Progenitor cell of endocrine pancreas (in vitro differentiated cells): ENCODE measurements at places on chromosomes 13 and 19. TPM values are rescaled to one million over a fixed set of nuclear protein-coding genes. Genes with fewer than 3 reads are reported as not detected.
A peak's percentile ranks its signal among the peaks of the same experiment; 100 is the strongest.

DNA sequence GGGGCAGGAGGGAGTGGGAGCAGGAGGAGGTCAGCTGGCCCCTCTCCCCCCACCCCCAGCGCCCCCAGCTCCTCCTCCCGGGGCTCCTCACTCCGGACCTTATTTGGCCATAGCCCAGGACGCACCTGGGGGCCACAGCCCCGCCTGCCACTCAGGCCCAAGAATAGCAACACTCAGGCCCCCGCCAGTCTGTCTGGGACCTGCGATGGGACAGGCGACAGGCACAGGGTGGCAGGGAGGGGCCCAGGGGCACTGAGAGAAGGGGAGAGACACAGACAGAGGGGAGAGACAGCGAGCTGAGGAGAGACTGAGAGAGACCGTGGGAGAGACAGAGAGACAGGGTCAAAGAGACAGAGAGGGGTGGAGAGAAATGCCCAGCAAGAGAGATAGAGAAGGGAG lies 10.2 kb downstream of the JOSD2 start:
- no peak for DNase-seq

GRCh38 chr13:110177790-110178189 lies 129.2 kb downstream of the COL4A1 start:
- no peak for DNase-seq

- DNase-seq = no peak
These were observed 27.3 kb upstream of the EDDM13 start for GRCh38 chr19:56245121-56245740.

GRCh38 chr19:10230173-10230860 lies 814 bp downstream of the S1PR2 start:
- DNase-seq = peak; percentile 63

GRCh38 chr13:37382146-37382545 lies 216.4 kb downstream of the POSTN start:
- DNase-seq = no peak

DNA sequence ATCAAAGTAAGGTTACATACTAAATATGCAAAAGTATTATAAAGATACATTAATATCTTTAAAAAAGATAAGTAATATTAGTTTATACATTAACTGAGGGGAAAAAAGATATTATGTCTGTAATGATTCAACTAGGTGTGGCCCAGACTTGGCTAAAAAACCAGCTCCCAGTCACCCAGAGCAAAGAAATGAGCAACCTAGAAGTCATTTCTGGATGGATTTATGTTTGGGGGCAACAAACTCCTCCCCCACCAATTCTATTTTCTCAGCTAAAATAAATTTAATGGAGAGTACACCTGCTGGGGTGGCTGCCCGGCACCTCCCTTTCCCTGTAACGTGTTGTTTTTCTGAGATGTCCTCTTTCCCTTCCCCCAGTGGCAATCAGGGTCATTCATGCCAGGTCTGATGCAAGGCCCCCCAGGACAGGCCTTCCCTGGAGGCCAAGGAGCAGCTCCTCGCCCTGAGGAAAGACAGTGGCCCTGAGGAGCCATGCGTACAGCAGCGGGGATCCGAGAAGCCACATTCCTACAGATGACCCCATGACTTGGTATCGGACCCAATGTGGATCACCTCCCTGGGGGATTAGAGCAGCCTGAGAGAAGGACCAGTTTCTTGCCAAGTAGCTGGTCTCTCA lies 78.6 kb upstream of the DOCK9 start:
- no peak for DNase-seq

DNA sequence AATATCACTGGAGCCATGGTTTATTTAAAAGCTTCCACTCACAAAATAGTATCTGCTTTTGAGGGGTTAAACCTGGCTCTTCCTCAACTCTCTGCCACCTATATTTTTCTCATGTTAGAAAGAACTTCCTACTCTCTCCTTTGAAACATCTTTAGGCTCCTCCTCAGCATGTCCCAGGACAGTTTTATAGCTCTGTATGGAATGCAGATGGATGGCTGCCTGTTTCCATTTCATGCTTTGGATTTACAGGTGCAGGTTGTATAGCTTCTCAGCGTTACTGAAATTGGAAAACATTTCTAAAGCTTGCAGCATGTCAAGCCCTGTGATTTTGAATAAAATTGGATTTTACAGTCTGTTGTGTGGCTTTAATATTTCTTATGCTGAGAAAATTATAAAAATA lies 314.0 kb downstream of the NDFIP2 start:
- DNase-seq = no peak

GRCh38 chr13:100636004-100636403 lies 38.6 kb downstream of the TMTC4 start:
- DNase-seq = no peak

DNA sequence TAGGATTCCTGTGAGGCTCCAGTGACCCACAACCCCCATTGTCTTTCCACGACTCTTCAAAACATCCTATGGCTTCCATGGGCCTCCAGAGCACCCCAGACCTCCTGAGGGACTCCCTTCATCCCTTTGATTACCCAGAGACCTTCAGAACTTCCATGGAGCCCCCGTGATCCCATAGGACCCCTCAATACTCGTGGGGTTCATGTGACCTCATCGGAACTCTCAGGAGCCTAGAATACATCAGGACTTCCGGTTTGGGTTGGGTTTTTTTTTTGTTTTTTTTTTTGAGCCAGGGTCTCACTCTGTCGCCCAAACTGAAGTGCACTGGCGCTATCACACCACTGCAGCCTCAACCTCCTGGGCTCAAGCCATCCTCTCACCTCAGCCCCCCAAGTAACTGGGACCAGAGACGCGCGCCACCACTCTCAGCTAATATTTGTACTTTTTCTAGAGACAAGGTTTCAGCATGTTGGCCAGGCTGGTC lies 774 bp downstream of the ALDH16A1 start:
- no peak for DNase-seq

The SUPT5H gene
- total RNA-seq = 170 and 171 TPM in 2 replicates

The CYSLTR2 gene
- total RNA-seq = 0.17 and 0.47 TPM in 2 replicates

DNA sequence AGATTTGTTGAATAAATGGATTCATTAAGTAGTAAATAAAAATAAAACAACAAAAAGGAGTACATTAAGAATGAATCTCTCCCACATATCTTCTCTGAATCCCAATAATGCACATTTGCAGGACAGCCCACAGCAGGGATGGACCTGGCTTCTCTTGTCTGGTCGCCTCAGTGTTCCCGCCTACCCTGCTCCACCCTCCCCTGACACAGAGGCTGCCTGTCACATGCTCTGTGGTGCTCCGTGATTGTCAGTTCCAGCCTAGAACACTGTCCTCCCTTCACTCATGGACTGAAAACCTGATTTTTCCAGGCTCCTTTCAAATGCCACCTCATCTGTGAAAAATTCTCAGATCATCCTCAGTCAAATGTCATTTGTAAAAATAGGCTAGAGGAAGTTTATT lies 94.5 kb upstream of the GPR12 start:
- no peak for DNase-seq

GRCh38 chr19:39951065-39951650 lies 16.7 kb upstream of the FCGBP start:
- DNase-seq = no peak

DNA sequence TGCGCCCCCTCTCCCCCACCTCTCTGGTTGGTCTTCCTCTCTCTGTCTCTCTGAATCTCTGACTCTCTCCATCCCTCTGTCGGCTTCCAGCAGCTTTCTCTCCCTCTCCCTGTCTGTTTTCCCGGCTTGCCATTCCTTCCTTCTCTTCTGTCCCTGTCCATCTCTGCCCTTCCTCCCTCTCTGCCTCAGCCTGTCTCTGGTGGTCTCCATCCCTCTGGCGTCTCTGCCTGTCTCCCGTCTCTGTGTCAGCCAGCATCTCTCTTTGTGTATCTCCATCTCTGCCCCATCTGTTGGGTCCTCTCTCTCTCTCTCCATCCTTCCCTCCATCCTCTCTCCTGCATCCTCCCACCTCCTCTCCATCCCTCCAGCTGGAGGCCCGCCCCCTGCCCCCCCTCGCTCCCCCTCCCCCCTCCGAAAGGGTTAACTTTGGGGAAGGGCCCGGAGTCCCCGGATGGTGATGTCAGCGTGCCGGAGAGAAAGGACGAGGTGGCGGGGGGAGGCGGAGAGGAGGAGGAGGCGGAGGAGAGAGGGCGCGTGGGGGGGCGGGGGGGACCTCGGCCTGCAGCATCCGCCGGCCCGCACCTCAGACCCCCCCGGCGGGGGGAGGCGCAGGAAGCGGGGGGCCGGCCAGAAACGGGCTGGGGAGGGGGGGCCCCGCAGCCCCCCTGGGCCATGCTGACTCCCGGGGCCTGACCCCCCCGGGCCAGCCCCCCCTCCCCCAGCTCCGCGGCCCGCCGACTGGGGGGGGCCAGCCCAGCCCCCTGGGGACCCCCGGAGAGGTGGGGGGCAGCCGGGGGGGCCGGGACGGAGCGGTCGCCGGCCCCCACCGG lies at the start of gene BRSK1:
TSS of gene BRSK1 (plus strand) at position 450 of the 830 bp plus-strand sequence. CDS start 446 bp downstream, outside the sequence.
- DNase-seq = peak; percentile 61

GRCh38 chr19:55958356-55958755 lies 10.7 kb downstream of the NLRP8 start:
- DNase-seq = no peak

The CYP4F12 gene
- not detected in 2 replicates for total RNA-seq

DNA sequence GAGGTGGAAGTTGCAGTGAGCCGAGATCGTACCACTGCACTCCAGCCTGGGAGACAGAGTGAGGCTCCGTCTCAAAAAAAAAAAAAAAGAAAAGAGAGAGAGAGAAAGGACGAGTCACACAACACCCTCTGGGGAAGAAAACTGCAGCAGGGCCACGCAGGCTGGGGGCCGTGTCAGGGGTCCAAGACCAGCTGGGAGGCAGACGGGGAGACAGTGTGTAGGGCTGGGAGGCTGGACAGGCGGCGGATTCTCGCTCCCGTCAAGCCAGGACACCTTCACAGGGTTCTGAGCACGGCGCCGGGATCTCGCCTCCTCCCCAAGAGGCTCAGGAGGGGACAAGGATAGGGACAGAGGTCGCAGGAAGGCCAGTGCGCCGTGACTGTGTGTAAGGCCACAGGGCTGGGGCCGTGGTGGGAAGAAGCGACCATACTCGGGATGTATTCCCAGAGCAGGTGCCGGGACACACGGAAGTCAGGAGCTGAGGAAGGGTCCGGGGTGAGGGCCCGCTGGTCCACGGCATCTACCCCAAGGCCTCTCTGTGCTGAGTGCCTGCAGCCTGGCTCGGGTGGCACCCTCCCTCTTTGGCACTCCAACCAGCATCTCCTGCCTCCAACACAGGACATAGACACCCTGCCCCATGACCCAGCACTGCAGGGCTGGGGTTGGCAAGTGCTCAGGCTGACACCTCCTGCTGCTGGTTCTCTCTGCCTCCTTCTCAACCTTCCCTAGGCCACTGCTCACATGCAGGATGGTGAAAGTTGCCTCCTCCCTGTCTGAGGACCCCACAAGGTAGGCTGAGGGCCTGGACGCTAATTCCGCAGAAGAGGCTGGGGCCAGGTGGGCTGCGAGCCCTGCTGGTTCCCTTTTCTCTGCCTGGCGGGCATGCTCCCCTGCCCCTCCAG lies 21.2 kb downstream of the ZNF787 start:
- DNase-seq = no peak

The EPSTI1 gene
- total RNA-seq = 6.0 and 7.4 TPM in 2 replicates

DNA sequence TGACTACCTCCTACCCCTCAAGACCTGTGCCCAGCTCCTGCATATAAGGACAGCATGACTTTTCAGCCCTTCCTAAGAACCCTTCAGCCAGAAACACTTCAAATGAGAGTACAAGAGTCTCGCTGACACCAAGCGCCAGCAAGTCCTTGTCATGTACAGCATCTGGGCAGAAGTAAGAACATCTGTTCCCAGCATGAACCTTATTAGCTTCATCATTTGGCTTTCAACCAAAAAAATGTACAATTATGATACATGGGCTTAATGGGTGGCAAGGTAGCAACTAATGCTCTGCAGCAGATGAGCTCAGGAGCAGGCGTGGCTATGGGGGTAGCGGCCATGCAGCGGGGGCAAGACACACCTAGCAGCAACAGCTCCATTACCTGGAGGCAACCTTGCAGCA lies 487.6 kb downstream of the COG6 start:
- DNase-seq = no peak

The ZNF709 gene
- 5.8 and 9.1 TPM in 2 replicates for total RNA-seq

DNA sequence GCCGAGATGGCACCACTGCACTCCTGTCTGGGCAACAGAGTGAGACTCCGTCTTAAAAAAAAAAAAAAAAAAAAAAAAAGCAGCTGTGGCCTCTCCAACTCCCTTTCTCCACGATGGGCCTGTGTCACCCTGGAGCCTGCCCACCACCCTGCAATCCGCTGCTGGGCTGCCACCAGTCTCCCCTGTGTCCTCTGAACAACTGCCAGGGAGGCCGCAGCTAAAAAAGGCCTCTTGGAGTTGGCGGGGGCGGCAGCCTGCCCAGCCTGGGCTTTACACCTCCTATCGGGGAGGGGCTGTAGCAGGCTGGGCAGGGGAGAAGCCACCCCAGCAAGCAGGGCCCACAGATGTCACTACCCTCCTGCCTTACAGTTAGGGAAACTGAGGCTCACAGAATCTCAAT lies 3.5 kb downstream of the CDC37 start:
- DNase-seq = no peak

GRCh38 chr13:47426126-47426849 lies 529.4 kb upstream of the HTR2A start:
- DNase-seq = no peak

The OR7C1 gene
- total RNA-seq = not detected in 2 replicates

- peak; percentile 84 for DNase-seq
These were observed 4.8 kb upstream of the KCNC3 start for GRCh38 chr19:50333737-50334617.

- no peak for DNase-seq
These were observed 31.1 kb upstream of the CYP2S1 start for GRCh38 chr19:41161903-41162302.

DNA sequence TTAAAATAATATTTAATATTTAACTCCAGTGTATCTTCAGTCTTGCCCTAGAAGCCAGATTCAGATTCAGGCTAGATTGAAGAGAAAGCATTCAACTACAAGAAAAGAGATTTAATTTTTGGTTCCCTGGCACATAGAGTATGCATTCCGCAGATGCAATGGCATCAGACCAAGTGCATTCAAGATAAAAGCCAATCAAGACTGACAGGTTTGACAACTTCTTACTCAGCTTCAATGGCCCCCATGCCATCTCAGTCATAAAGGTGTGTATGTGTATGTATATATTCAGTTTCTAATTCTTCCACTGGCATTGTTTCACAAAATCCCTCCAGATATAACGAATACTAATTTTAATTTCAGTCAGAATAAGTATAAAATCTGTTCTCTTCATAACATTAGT lies 650.8 kb upstream of the GPC6 start:
- no peak for DNase-seq
